ENCODE measurements at places on chromosomes 12 and 14.
A peak's percentile ranks its signal among the peaks of the same experiment; 100 is the strongest.

DNA sequence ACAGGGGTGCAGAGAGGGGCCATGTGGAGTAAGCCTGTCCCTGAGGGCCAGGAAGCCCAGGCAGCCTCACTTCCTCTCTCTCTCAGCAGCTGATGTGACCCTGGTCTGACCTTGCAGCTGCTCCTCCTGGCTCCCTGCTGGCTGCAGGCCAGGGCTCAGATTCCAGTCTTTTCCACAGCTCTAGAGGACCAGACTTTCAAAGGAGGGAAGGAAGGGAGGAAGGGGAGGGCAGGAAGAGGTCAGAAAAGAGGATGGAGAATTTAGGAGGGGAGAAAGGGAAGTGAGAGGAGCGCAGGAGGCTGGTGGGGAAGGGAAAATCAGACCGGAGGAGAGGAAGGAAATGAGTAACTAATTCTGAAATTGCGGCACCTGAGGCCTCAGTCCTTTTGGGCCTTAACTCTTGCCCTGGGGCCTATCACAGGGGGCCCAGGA lies 40.9 kb upstream of the VASH1 start:
- peaks cover 36% of the 10 kb centered on the region for H3K4me1 ChIP-seq
- peak overlapping the region; percentile 0 for H3K27ac ChIP-seq
- no peaks in the 10 kb centered on the region for H3K27me3 ChIP-seq

DNA sequence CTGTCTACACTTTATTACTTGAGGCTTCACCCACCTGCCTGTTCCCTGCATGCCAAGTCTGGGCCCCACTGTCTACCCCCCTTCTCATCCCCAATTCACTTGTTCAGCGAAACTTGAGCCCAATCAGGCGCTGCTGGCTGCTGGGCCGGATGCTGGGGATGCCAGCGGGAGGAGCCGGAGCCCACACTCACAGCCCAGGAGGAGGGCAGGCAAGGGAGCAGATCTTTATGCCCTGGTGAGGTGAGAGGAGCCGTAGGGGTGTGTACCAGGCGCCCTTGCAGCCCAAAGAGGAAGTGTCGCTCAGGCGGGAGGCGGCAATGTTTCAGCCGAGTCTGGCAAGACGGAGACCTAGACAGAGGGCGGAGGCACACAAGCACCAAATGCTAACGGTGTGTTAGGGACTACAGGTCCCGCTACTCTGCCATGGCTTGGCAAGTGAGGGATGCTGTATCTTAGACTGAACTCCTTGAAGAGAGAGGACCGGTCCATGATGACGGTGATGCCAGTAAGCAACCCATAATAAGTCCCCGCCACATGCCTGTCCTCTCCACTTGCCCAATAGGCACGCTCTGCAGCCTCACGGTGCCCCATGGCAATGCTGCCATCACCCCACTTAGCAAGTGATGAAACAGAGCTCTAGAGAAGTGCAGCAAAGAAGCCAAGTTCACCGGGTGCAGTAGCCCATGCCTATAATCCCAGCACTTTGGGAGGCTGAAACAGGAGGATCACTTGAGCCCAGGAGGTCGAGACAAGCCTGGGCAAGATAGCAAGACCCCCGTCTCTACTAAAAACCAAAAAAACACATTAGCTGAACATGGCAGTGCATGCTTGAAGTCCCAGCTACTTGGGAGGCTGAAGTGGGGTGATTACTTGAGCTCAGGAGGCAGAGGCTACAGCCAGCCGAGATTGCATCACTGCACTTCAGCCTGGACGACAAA lies 41.6 kb downstream of the LRRC74A start:
- peaks cover 61% of the 10 kb centered on the region for H3K4me1 ChIP-seq
- no peaks in the 10 kb centered on the region for H3K36me3 ChIP-seq
- H3K4me3 ChIP-seq, result peak overlapping the region; percentile 11
- no peaks in the 10 kb centered on the region for H3K27me3 ChIP-seq
- H3K27ac ChIP-seq, result peak overlapping the region; percentile 78

DNA sequence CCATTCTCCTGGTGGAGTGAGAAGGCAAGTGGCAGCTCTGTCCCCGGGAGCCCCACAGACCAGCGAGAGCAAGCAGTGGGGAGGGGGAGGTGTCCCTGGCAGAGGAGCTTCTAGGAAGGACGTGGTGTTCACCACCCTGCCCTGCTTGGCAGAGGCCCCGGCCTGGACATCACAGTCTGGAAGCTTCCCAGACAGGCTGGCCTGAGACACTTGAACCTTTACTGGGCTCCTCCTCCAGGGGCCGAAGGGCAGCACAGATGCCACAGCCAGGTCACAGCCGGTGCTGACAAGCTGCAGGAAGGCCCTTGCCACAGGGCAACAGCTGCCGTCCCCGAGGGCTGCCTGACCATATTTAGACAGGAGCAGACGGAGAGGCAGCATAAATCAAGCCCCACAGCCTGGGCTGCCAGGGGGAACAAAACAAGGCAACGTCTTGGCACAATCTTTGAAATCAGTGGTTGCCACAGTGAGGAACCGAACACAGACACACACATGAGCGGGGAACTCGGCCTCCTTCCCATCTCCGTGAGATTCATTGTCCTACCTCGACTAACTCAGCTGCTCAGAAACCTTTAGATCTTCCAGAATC lies 28.5 kb downstream of the PRIMA1 start:
- H3K36me3 ChIP-seq, result no peaks in the 10 kb centered on the region
- H3K4me1 ChIP-seq, result no peaks in the 10 kb centered on the region
- H3K27ac ChIP-seq, result no peak overlapping the region
- no peak overlapping the region for H3K4me3 ChIP-seq

DNA sequence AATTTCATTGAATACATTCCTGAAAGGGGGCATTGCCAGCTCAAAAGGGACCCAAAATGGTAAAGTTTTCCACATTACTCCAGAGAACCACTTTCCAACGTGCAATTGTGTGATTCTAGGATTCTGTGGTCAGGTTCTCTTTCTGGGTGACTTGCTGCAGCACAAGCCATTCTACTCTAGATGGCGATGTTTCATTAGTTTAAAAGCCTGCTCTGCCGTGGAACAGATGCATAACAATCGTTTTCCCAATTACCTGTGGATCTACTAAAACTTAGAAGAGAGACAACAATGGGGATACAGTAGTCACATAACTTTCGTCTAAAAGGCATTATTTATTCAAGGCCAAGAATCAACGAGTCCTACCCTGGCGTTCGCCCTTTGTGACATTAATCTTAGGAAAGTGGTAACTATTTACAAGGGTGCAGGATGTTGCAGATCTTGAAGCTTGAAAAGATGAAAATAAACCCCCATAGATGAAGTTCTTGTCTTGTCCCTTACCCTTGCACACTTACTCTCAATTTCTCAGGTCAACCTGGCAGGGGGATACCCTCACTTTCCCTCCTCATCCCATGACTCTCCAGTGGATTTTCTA lies 400.9 kb downstream of the SNAPC1 start:
- no peaks in the 10 kb centered on the region for H3K27me3 ChIP-seq
- no peak for DNase-seq
- H3K4me3 ChIP-seq, result no peak overlapping the region
- no peaks in the 10 kb centered on the region for H3K36me3 ChIP-seq

GRCh38 chr14:104757238-104757585 lies 4.3 kb downstream of the SIVA1 start:
- H3K4me1 ChIP-seq, result peaks cover 15% of the 10 kb centered on the region
- no peak for DNase-seq
- H3K4me3 ChIP-seq, result no peak overlapping the region
- peaks cover 59% of the 10 kb centered on the region for H3K36me3 ChIP-seq

DNA sequence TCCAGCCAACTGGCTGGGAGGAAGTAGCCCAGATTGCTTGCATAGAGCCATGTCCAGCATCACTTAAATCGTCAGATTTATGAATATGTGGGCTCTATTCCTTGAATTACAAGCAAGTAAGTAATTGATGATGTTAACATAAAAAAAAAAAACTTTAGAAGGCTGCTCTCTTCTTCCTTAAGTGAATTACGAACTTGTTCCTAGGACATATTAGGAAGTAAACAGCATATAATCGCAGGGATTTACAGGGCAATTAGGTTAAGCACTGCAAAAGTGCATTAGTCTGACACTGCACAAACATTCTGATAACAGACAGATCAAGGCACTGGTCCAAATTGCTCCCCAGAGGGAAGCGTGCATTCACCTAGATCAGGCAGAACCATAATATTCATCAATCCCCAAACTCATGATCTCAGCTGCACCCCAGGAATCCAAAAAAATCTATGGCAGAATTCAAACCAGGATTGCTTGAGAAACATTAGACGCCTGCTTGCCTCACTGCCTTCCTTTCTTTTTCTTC lies 293.2 kb downstream of the TMEM132D start:
- H3K36me3 ChIP-seq, result no peaks in the 10 kb centered on the region
- H3K27me3 ChIP-seq, result no peaks in the 10 kb centered on the region
- DNase-seq, result no peak
- H3K4me3 ChIP-seq, result no peak overlapping the region
